ENCODE measurements at places on chromosomes 11 and 22.

GRCh38 chr22:32573991-32574390 is 99.4 kb downstream of the FBXO7 start:
- DNase-seq = no peak

GRCh38 chr11:7165911-7166310 is 77.1 kb downstream of the RBMXL2 start:
- peak; percentile 44 for DNase-seq

DNA sequence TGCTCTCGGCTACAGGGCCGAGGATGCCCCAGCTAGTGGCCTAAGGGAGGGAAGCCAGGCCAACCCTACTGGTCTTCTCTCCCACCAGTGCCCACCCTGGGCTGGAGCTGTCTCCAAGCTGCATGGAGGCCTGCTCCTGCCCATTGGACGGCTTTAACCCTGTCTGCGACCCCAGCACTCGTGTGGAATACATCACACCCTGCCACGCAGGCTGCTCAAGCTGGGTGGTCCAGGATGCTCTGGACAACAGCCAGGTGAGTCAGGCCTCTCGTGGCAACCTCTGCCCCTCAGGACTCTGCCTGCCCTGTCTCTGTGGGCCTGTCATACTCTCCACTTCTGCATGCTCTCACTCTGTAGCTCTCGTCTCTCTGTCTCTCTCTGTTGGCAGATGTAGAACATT is 44.1 kb upstream of the TPBGL start:
- no peak for DNase-seq

- DNase-seq = no peak
These were observed 3.0 kb downstream of the SAC3D1 start for GRCh38 chr11:65043881-65044501.

- no peak for DNase-seq
These were observed 146.0 kb upstream of the TBCEL start for GRCh38 chr11:120877746-120878365.

Data from NCI-H446 (cell line).